Activated CD4-positive, alpha-beta T cell treated with anti-CD3 and anti-CD28 coated beads, Interleukin-2, amount 50 U/mL, for 48 hours (primary cell): ENCODE measurements at places on chromosomes 2 and 18.
A peak's percentile ranks its signal among the peaks of the same experiment; 100 is the strongest.

DNA sequence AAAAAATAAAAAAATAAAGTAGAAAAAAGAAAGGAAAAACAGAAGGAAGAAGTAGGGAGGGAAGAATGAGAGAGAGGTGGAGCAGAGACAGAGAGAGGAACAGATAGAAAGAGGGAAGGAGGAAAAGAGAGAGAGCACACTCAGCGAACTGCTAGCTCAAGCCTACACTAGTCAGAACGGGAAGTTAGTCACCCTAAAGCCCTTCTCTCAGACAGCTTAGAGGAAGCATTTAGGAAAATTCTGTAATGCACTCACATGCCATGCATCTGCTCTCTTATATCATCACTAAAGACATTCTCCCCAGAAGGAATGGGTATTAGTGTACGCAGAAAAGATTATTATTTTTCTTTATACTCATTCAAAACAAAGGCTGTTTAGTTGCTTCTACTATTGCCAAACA lies 68.1 kb upstream of the SULT1C3 start:
- DNase-seq: no peak

DNA sequence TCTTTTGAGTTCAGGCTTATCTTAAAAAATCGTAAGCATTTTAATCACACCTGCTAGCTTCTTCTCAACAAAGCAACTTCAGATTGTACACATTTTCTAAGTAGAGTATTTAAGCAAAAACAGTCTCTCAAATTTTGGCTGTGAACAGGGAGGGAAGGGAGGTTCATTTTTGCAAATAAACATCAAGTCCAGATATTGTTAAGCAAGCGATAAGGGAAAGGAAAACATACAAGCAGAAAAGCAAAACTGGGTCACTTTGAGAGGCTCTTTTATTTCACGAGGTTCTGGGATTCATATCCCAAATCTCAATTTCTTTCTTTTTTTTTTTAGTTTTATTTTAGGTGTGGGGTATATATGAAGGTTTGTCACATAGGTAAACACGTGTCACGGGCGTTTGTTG lies 79.9 kb downstream of the SLC25A12 start:
- no peak for DNase-seq

DNA sequence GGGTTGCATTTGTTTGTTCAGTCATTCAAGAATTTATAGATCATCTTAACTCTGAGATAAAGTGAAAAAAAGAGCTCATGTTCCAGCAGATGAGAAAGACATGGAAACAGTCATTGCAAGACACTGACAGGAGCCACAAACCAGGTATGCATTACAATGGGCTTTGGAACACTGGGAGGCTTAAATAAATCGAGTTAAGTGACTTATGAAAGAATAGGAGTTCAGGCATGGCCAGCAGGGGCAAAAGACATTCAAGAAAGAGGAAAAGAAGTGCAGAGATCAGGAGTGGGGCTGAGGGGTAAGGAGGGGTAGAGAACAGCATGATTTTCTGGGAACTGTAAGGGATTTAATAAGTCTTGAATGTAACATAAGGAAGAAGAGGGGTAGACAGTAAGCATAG lies 121.2 kb upstream of the EPC2 start:
- DNase-seq: no peak

- DNase-seq: no peak
These were observed 107.9 kb upstream of the LMAN1 start for GRCh38 chr18:59466980-59467379.

GRCh38 chr2:182049372-182050148 lies 63.9 kb downstream of the PPP1R1C start:
- DNase-seq: no peak

DNA sequence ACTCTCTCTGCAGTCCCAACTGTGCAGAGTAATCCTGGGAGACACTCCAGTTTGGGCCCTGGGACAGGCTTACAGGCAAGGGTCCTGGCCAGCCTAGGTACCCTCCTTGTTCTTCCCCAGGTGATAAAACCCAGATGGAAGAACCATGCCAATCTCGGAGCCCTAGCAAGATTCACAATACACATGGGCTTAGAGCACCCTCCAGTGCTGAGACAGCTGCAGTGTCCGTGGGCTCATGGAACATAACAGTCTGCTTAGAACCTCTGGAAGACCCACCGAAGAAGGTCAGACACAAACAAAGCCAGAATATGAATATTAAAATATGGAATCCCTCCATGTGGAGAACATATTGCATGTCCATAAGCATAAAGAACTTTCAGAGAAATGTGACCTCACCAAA lies 568.1 kb downstream of the KCNJ3 start:
- no peak for DNase-seq

DNA sequence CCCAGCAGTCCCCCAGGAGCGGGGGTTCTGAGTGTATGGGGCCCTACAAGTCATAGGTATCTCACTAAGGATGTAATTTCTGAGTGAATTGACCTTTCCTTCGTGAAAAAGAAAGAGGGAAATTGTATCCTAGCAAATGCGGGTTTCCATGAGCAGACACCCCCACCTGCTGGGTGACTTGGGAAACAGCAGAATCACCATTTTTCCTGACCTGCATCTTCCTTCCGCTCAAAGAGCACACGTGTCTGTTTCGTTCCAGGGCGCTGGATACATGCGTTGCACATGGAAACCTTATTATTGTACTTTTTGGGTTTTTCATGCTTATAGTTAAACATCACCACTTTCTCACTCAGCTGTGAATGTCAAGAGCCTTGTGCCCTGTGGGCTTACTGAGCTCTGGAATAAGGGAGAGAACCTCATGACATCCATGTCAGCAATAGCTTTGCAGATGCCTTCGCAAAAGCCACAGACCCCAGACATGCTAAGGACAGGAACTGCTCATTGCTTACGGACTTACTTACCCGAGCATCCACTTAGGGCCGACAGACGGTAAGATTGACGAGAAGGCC lies 132.8 kb downstream of the TPO start:
- DNase-seq: peak; percentile 31

GRCh38 chr2:3197308-3197707 lies 180.3 kb downstream of the EIPR1 start:
- no peak for DNase-seq
